ENCODE measurements at places on chromosomes 5 and 9. TPM values are rescaled to one million over a fixed set of nuclear protein-coding genes. Genes with fewer than 3 reads are reported as not detected.

The EIF4E1B gene
- not detected for polyA plus RNA-seq

The PCDHGA11 gene
- 5.0 TPM for polyA plus RNA-seq

DNA sequence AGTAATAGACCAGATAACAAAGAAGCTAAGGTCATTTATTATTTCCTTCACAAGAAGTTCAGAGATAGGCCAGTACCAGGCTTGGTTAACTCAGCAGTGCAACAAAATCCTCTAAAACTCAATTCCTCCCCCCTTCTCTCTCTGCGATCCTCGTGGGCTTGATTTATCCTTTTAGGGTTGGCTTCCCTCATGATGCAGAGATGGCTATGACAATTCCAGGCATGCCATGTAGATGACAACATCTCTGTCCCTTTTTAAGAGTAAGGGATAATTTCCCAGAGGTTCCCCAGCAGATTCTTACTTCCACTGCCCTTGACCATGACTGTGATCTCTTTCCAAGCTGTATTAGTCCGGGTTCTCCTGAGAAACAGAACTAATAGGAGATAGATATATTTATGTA, 28.7 kb upstream of the DAP start:
- no peak for DNase-seq

DNA sequence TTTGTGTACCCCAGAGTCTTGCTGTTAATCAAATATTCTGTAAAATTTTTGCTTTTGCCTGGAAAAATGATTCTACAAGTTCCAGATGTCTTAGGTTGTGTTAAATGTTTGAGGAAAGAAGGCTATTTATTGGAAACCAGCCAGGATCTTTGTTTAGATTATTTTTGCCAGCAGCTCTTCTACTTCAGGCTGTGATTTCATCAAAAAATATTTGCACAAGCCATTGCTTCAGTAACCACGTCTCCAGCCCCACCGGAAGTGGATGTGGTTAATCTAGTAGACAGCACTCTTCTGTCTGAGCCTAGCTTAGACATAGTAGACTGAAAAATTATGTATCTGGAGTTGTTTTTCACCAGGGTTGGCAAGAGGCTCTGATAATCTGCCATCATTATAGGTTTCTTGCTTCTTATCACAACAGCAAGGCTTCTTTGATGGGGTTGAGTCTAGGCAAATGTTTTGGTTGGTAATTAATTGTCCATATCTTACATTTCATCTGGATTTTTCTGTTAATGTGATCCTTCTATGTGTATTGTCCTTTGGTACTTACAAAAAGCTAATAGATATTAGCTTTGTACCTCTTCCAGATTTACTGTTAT, 17.1 kb downstream of the KCTD16 start:
- no peak for DNase-seq

DNA sequence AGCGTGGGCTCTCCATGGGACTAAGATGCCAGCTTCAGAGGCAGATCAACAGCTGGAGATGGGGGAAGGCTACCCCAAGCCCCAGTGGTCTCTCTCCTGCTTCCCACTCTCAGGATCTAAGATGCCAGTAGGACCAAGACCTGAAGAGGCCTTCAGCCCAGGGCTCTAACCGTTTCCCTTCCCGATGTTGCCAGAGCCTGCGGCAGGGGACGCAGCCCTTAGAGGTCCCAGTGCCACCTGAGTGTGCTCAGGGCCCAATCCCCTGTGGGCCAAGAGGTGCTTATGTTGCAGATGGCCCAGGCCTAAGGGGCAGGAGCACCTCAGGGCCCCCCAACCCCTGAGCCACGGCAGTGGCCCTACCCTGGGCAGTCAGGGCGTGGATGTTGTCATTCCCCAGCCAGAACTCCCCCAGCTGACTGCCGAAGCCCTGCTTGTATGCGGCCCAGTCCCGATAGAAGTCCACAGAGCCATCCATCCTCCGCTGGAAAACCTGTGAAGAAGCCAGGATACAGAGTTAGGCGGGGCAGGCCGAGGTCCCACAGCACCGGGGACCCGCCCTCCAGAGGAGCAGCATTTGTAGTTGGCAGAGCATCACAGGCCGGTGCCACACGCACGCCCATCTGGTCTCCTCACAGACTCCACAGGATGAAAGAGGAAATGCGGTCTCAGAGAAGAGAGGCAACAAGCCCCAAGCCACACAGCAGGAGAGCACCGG, 5.4 kb downstream of the FCN1 start:
- no peak for DNase-seq

DNA sequence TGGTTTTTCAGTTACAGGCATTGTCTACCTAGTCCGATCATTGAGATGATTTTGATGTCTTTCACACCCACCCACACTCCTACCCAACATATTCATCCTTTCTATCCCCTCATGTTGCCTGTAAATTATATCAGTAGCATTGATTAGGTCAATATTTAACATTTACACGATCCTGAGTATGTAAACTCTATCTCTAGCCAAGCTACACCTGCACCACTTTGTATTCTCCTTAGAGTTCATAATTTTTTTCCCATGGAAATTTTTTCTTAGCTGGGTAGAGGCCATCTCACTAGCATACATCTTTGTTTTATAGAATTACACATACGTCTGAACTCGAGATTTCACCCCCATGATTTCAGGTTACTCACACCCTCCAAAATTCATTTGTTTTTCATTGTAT, 30.6 kb downstream of the GCNT4 start:
- no peak for DNase-seq

All from left renal cortex interstitium (tissue), 4 donors.